ENCODE measurements at places on chromosomes 2 and 18. TPM values are rescaled to one million over a fixed set of nuclear protein-coding genes. Genes with fewer than 3 reads are reported as not detected.

- DNase-seq, result peak; percentile 18
Observed at GRCh38 chr2:100321179-100321865, 979 bp downstream of the LONRF2 start.

DNA sequence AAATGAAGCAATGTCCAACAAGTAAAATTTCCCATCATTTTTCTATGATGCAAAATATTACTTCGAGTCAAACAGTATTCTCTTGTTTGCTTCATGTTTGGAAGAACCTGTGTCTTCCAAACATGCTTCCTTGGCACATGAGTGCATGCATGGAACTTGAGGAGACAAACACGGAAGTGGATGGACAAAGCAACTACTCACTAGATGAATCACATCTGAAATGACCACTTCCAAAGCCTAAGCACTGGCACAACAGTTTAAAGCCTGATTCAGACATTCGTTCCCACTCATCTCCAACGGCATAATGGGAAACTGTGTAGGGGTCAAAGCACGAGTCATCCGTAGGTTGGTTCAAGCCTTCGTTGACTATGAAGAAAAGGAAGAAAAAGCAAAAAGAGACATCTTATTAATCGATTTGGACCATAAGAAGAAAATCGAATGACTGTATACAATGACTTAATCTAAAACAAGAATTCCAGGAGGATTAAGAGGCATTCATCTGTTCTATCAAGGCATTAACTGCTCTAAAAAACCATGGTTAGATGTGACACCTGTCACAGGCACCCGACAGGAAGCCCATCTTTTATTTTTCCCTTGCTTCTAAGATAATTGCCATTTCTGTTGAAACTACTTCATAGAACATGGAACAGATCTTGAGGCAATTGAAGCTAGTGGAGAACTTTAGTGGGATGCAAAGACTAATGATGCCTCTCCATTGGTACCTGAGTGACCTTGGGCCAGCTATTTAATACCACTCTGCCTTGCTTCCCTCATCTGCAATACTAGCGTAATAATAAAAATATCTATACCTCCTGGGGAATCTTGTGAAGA, 56.0 kb downstream of the ATIC start:
- no peak for DNase-seq

The CACNB4 gene
- 0.19 TPM for total RNA-seq

- no peak for DNase-seq
Observed at GRCh38 chr18:50232419-50232818, 33.9 kb downstream of the CFAP53 start.

GRCh38 chr2:118130385-118130784, 42.1 kb downstream of the INSIG2 start:
- no peak for DNase-seq

DNA sequence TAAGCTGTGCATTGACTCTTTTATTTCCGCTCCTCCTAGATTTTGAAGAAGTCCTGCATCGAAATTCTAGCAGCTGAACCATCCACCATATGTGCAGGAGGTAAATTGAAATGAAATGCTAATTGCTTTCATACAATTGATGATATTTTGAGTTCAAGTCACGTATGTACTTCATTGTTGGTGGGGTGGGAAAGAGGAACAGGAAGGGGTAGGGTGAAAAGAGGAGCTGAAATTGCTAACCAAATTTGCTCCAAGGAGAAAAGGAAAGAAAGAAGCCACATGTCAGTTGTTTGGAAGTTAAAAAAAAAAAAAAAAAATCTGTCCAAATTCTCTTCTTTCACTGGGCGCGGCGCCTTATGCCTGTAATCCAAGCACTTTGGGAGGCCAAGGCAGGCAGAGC, 77.8 kb downstream of the ANTXR1 start:
- no peak for DNase-seq

GRCh38 chr2:229956491-229956890, 34.2 kb downstream of the FBXO36 start:
- no peak for DNase-seq

GRCh38 chr2:47777277-47777937, 5.5 kb upstream of the MSH6 start:
- no peak for DNase-seq

The UGT1A10 gene
- total RNA-seq, result not detected

The SERPINE2 gene
- 16.5 TPM for total RNA-seq

- DNase-seq, result no peak
Observed at GRCh38 chr18:76412010-76412817, 82.8 kb downstream of the ZNF516 start.

- no peak for DNase-seq
Observed at GRCh38 chr2:72716601-72717000, 109.2 kb downstream of the EXOC6B start.

DNA sequence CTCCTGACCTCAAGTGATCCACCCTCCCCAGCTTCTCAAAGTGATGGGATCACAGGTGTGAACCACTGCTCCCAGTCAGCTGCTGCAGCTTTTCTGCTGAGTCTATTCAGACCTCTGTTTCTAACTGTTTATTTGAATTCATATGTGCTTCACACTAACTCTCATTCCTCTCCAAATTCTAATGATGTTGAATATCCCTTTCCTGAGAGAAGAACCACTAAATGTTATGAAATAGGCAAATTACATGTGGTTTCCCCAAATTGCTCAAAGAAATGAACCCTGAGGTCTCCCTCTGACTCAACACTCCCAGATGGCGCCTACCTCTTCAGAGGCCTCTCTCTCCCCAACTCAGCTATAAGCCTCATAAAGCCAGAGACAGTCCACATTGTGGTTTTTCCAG, 98.6 kb downstream of the IRS1 start:
- peak; percentile 19 for DNase-seq

GRCh38 chr2:66442516-66443185, 7.7 kb downstream of the MEIS1 start:
- no peak for DNase-seq

The TPO gene
- total RNA-seq, result not detected

GRCh38 chr18:9000733-9001132, 101.8 kb upstream of the NDUFV2 start:
- no peak for DNase-seq

DNA sequence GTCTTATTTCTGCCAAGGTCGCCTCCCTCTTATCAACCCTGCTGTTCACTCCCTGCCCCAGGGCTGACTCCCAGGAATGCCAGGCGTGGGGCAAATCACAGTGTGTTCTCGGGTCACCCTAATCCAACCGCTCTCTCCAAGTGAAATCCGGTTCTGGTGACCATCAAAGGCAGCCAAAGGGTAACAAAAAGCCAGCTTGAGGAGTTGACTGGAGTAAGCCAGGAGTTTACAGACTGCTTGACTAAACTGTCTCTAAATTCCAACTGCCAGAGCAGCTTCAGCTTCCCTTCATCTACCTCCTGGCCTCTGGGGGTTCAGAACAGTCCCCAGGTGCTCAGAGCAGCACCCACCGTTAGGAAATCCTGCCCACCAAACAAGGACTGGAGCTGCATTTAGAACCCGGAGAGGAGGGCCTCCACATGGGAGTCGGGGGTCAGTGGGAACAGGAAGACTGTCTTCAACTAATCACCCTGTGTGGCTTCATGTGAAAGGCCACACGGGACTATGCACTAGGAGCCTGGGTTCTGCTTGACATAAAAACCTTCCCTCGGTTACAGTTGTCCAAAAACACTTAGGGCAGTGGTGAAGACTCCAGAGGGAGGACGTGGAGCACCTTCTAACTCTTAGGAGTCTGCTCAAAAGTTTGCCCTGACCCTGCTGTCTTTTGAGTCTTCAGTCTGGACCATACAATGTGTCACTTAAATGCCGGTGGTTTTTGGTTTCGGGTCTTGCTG, 24.2 kb upstream of the MCFD2 start:
- DNase-seq, result no peak

The PLB1 gene
- 0.64 TPM for total RNA-seq

- DNase-seq, result no peak
Observed at GRCh38 chr2:145635706-145636427, 1115.9 kb upstream of the ZEB2 start.

DNA sequence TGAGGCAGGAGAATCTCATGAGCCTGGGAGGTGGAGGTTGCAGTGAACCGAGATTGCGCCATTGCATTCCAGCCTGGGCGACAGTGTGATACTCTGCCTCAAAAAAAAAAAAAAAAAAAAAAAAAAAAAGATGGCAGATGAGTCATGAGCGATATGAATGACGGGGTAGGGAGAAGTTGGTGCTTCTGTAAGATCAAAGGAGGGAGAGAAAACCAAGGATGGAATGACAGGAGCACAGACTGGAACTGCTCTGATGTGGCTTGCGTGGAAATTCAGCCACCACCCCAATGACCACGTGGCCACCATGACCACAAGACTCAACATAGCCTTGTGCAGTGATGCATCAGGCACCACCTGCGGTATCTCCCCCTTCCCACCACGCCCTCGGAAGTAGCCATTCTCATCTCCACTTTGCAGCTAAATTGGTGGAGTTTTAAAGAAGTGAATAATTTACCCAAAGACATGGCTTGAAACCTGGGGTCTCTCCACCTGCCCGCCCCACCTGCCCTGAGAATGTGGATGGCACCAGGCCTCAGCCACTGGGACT, 96.0 kb downstream of the ACKR3 start:
- no peak for DNase-seq

The SATB2 gene
- total RNA-seq, result 0.17 TPM

DNA sequence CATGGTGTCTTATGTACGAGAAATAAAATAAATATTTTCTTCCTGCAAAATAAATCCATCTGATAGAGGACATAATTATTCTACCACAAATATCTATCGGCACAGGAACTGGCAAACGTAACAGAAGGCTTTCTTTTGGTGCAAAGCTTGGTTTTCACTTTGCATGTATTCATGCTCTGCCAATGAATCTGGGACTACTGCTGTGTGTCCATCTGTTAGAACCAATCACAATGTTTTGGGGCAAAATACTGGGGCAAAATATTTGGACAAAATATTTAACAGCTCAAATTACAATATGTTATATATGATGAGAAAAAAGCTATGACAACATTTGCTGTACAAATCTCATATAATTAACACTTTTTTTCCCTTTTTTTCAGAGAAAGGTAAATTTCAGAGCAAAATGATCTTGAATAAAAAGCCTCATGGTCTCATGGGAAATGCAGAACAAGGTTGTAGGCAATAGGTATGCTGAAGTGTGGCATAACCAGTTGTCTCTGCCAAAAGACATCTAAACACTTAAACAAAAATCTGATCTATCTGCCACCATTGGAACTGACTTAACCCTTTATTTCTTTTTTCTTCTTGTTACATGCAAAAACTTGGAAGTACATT, 923.2 kb downstream of the CPS1 start:
- no peak for DNase-seq

The ZC3H8 gene
- 16.0 TPM for total RNA-seq

The ZNF512 gene
- total RNA-seq, result 27.4 TPM

- DNase-seq, result no peak
Observed at GRCh38 chr2:70356941-70357683, 55.2 kb upstream of the FAM136A start.

The RAB17 gene
- total RNA-seq, result not detected

The RELCH gene
- 17.7 TPM for total RNA-seq

DNA sequence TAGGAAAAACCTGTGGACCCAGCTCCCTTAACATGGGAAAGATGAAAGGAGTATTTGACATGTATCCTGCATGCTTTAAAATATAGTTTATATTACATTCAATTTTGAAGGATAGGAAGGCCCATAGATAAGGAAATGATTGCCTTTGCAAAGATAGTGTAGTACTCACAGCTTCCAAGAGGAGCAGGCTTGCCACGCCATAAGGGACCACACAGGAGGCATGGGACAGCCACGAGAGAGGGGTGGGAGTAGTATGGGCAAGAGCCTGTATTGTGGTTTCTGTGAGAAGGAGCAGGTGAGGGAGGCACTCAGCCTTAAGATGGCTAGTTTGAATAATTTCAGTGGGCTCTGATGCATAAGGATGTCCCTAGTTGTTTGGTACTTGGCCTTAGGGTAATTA, 740.3 kb downstream of the SATB2 start:
- DNase-seq, result no peak

The RAD51AP2 gene
- not detected for total RNA-seq

GRCh38 chr2:158191076-158191895, 89.6 kb downstream of the UPP2 start:
- peak; percentile 25 for DNase-seq

- no peak for DNase-seq
Observed at GRCh38 chr18:28357766-28358401, 181.0 kb upstream of the CDH2 start.

DNA sequence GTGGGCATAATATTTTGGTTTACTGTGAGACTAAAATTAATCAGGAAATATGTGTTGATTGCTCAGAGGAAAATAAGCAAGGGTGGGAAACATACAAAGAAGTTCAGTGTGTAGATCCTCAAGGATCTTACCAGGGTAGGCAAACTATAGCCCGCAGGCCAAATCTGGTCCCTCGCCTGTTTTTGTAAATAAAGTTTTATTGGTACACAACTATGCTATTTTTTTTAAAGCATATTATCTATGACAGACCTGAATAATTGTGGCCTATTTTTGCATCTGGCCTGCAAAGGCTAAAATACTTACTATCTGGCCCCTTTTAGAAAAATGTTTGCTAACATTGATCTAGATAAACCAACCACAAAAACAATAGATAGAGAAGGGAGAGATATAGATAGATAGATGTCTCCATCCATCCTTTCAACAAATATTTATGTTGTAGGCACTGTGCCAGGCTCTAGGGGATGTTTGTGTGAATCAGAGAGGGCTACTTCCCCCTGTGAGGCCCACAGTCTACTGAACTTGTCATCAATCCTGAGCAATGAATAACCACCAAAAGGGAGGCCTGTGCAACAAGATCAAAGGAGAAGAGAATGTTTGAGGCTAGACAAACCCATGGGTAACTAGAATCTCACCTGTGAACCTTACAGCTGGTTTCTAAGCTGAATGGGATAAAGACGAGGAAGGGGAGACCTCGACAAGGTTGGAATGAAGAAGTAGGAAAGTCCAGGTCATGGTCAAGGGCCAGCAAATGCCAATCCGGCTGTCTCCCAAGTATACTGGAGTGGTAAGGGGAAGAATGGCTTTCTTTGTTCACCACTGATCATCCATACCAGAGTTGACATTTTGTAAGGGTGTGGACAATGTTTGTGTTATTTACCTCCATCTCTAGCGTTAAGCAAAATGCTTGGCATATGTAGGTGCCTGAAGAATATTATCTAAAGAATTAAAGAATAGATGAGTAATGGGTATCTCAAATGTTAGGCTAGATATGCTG, 23.6 kb downstream of the ALPK2 start:
- peak; percentile 72 for DNase-seq

DNA sequence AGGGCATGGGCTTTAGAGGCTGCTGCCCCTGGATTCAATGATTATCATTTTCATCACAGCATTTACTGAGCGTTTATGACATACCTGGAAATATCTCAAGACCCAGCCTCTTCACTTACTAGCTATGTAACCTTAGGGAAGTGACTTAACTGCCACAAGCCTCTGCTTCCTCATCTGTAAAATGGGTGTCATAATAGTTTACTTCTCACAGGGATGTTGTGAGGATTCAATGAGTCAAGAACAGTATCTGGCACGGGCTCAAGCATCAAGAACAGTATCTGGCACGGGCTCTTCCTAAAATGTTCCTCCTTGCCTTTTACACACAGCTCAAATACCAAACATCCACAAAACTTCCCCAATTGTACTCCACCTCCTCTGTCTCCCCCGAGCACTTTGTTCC, 31.4 kb downstream of the LGALSL start:
- no peak for DNase-seq

DNA sequence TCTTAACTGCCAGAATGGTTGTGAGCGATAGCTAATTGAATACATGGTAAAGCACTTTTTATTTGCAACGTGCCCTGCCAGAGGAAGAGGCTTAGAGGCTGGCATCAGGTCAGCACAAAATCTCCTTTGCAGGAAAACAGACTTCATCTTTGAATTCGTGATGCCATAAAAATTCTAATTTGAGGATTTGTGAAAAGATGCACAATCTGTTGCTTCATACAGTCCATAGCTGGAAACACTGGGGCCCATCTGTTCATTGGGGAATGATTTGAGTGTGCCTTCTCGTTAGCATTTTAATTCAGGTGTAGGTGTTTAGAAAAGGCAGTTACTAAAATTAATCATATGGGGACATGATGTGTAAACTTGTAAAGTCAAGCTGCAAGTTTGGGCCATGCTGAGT, 876.0 kb downstream of the SLC4A3 start:
- DNase-seq, result no peak
